NCI-H1694 treated with DMSO at 0.1 percent for 48 hours (cell line): ENCODE measurements at places on chromosomes 13 and 19.
A peak's percentile ranks its signal among the peaks of the same experiment; 100 is the strongest.

GRCh38 chr13:49997955-49998354 lies 1.1 kb downstream of the TRIM13 start:
- DNase-seq, result no peak

- no peak for DNase-seq
These were observed 37.3 kb downstream of the ITGBL1 start for GRCh38 chr13:101489643-101490405.

DNA sequence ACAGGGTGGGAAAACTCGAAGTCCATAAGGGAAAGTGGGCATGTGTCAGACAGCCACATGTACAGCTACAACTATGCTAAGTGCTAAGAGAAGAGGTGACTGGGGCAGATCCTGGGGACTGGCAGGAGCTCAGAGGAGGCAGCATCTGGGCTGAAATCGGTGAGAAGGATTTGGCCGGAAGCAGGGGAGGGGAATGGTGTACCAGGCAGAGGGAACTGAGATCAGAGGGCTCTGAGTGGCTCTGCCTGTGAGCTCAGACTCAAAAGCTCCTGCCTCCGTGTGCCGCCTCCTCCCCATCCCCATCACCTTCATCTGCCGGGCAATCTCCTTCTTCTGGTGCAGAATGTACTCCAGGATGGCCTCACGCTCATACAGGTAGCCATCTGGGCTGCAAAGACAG lies 21.8 kb downstream of the NOSIP start:
- no peak for DNase-seq

- DNase-seq, result no peak
These were observed 793.0 kb downstream of the OLFM4 start for GRCh38 chr13:53821632-53822031.

- no peak for DNase-seq
These were observed 31.9 kb upstream of the CPB2 start for GRCh38 chr13:46136688-46137087.

- DNase-seq, result no peak
These were observed 29.1 kb upstream of the POP4 start for GRCh38 chr19:29576761-29577648.

DNA sequence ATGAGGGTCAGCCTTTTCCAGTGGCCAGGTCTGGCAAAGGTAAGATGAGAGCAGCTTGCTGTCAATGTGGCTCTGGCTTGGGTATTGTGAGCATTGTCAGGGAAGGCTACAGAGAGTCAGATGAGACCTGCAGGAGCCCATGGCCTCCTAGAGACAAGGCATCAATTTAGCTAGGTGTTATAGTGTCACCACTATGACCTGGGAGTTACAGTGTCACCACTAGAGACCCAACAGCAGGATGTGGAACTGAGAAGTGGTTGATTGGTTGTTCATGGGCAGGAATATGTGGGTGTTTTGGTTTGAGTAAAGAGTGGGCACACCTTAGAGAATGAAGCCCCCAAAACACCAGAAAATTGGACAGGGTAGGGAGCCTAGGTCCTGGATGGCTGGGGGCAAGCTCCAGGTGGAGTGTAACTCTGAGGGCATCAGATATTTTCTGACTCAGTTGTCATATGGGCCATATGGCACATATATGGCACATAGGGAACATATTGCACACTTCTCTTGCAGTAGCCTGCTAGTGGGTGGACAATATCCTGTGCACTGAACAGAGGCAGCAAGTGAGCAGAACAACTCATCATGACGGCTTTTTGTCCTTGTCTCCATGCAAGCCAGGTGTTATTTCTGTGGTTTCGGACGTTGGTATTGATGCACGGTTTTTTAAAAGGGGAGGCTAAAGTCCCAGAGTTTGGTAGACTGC lies 46.3 kb upstream of the CEACAM21 start:
- no peak for DNase-seq

DNA sequence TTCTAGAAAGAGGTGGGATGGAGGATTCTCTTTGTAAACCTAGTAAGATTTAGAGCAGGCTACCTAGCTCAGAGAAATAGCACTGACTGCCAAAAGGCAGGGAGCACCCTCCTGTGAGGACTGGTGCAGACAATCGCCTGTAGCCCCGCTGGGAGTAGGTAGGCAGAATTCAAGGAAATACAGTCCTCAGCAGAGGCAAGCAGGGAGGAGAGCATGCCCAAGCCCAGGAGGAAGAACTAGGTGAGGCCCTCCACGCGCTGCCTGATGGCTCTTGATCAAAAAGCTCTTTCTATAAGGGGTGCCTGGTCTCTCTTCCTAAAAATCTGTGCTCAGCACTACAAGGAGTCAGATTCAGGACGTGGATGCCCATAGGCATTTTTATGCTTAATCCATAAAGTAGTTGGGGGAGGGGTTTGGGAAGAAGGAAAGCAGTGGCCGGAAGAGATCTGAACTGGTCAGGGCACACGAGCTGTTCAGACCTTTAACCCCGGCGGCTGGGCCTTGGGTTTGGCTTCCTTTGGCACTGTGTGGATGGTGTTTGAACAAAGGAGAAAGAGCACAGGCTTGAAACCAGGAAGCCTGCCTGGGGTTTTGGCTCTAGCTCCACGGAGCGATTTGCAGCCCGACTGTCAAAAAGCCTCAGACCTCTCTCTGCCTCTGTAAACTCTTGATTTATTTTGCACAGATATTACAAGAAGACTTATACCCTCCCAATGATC lies 320.6 kb downstream of the FOXO1 start:
- DNase-seq, result no peak

DNA sequence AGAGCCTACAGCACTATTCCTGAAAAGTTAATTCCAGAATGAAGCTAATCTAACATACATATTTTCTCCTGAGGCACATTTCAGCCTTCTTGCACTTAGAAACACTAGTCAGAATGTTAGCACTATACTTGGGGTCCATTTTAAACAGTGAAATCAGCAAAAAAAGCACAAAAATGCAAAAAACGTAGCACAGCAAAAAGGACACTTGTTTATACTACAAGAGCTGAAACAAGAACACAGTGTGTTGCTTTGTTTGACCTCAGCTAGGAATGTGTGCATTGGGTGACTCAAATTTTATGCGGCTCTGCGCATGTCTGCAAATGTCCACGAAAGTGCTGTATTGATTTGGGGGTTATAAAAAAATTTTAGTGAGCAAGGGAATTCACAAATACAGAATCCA lies 226.2 kb downstream of the KCNRG start:
- no peak for DNase-seq

DNA sequence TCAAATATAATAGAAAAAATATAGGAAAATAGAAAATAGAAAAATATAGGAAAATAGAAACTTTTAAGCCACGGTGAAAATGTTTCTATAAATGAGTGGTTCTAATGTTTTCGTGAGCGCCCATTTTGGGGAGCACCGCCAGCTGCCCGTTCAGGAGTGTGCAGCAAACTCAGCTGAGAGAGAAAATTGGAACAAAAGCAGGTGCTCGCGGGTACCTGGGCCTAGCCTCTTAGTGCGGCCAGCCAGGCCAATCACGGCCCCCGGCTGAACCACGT lies 204 bp upstream of the PDX1 start:
- DNase-seq, result no peak

DNA sequence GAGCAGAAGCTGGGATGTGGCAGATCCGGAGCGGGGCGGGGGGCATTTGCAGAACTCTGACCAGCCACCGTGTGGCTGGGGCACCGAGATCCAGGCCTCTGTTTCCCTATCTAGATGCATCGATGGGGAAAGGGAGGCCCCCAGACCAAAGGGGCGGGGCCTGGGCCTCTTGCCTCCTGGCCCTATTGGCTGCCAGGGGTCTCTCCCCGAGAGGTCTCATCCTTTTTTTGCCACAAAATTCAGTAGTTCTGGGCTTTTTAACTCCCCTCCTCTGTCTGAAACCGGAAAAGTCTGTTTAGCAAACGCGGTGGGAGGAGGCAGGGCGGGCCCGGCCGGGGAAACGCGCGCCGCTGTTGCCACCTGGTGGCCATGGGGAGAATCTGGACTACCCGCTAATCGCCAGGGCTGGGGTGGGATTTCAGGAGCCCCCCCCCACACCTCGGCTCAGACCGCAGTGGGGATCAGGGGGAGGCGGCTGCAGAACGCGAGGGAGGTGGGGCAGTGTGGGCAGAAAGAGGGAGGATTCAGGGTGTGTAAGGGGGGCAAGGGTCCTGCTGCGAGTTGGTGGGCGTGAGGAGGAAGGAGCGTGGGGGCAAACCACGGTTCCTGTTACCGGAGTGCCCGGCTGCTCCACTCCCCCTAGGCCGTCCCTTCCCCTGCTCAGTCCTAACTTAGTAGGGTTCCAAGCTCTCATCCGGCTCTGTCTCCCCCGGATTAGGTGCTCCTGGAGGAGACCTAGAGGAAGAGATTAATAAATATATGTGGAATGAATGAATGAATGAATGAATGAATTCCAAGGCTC lies 28.3 kb downstream of the IL12RB1 start:
- peak; percentile 71 for DNase-seq

- DNase-seq, result no peak
These were observed 608.3 kb downstream of the PCDH17 start for GRCh38 chr13:58239774-58240268.

DNA sequence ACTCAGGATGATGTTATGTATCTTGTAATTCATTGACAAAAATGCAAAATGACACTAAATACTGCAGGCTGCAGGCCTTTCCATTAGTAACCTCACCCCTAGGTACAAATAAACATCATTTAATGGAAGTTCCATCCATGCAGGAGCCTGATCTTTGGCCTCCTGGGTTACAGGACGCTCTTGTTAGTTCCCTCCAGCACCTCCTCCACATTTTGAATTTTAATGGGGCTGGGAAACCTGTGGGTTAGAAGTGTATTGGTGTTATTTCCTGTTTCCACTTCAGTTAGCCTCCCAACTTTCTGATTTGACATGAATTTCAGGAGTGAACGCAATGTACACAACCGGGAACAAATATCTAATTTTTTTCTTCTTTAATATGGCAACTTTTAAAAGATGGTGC lies 237.1 kb upstream of the ARGLU1 start:
- DNase-seq, result no peak

DNA sequence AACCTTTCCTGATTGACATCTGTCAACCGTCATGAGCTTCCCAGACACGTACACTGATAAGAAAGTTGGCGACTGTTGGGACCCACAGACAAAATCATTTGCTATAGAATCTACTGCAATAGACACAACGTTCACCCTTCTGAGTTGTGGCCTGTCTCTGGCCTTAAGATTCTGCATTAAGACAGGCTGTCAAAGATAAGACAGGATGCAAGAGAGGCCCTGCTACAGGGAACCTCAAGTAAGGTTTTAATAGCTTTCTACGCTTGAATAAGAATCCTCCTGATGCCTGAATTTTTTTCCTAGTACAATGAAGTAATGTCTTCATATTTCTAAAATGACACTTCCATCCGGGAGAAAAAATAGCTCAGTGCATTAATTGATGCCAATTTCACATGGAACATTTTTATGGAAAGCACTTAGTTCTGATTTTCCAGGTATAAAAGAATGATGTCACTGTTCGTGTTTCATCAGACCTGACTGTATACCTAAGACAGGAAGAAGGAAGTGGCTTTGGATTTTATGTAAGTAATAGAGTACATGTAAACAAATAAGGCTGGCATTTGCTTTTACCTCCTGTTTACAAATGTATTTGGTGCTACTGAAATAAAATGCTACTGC lies 275.2 kb upstream of the GPC6 start:
- no peak for DNase-seq

DNA sequence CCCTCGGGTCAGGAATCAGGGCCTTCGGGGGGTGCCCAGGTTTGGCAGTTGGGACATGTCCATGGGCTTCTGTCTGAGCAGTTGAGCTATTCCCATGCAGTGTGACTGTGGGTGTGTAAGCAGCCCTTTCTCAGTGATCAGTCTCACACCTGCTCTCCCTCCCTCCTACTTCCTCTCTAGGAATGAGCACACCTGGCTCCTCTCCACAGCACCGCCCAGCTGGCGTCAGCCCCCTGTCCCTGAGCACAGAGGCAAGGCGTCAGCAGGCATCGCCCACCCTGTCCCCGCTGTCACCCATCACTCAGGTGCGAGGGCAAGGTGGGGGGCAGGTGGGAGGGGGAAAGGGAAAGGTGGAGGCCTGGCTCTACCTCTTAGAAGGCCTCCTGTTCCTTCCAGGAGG lies 25.9 kb downstream of the COMP start:
- no peak for DNase-seq

DNA sequence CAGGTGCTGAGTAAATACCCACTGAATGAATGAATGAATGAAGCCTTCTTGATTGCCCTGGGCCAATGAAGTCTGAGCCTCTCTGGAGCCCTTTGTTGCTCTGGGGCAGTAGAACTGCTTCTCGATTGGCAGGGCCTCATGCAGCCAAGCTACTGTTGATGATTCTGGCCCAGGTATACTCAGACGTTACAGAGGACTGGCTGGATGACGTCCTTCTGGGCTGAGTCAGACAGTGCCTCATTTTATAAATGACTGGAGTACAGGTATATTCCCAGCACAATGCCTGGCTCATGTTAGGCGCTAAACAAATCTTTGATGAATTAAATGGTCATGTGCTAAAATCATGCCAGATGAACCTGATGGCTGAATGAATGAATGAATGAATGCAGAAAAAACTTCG lies 243.8 kb upstream of the MAB21L1 start:
- DNase-seq, result no peak

DNA sequence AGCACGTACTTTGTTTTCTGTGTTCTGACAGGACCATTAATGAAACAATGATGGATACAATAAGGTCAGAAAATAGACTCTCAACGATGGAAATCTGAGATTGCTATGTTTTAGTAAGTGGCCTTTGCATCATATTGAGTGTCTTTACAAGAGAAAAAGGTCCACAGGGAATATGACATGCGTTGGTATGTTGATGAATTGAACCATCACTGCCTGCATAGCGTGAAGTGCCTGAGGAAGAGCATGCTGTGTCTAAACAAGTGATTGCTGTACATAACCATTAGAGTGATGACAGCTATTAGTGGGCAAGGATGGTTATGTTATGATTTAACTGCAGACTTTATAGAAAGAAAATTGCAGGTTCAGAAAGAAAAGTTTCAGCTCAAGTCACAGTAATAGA lies 623.2 kb downstream of the SLITRK5 start:
- no peak for DNase-seq

DNA sequence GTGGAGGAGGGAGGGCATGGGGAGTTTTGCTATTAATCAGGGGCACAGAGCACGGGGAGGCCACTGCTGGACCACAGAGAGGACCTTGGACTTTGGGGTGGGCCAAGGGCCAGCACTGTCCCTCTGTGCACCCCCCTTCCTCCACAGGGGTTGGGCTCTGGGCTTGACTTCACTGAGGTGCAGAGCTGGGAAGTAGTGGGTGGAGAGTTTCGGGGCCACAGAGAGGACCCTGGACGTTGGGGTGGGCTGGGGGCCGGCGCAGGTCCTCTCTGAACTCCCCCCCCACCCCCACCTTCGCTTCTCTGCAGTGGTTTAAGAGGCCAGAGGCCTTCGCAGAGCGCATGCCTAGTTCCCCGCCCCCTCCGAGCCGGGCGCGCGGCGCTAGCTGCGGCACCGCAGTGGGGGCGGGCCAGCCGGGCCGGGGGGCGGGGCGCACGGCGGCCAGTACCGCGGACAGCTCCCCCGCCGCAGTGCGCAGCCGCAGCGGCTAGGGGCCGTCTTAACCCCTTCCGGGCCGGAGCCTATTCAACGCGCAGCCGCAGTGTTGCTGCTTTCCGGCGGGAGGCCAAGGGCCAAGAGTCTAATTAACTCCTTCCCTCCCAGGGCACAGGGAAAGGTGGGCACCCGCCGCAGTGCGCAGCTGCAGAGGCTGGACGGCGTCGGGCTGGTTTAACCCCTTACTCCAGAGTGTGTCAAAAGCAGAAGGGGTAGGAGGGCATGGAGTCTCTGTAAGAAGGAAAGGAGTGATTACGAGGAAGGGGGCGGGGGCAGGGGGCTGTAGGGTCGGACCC lies 3.7 kb downstream of the KCNC3 start:
- DNase-seq, result peak; percentile 92

GRCh38 chr13:51534041-51534817 lies 50.0 kb upstream of the WDFY2 start:
- no peak for DNase-seq
